ENCODE measurements at places on chromosomes 1 and 21.
A peak's percentile ranks its signal among the peaks of the same experiment; 100 is the strongest.

GRCh38 chr1:56380531-56380930 is 198.8 kb downstream of the PLPP3 start:
- no peak for ATAC-seq
- no peak overlapping the region for H3K27ac ChIP-seq
- H3K27me3 ChIP-seq, result peaks cover 4% of the 10 kb centered on the region
- H3K4me3 ChIP-seq, result no peak overlapping the region
- no peaks in the 10 kb centered on the region for H3K4me1 ChIP-seq

GRCh38 chr1:157142765-157143423 is 4.7 kb upstream of the ETV3 start:
- no peak overlapping the region for H3K27ac ChIP-seq
- ATAC-seq, result peak; percentile 8
- no peak overlapping the region for H3K4me3 ChIP-seq
- peaks cover 38% of the 10 kb centered on the region for H3K4me1 ChIP-seq
- no peaks in the 10 kb centered on the region for H3K27me3 ChIP-seq

GRCh38 chr1:39462074-39462473 is 29.4 kb upstream of the BMP8A start:
- H3K27ac ChIP-seq, result peak overlapping the region; percentile 66
- H3K36me3 ChIP-seq, result peaks cover 99% of the 10 kb centered on the region
- H3K4me1 ChIP-seq, result peaks cover under 1% of the 10 kb centered on the region
- H3K4me3 ChIP-seq, result no peak overlapping the region

DNA sequence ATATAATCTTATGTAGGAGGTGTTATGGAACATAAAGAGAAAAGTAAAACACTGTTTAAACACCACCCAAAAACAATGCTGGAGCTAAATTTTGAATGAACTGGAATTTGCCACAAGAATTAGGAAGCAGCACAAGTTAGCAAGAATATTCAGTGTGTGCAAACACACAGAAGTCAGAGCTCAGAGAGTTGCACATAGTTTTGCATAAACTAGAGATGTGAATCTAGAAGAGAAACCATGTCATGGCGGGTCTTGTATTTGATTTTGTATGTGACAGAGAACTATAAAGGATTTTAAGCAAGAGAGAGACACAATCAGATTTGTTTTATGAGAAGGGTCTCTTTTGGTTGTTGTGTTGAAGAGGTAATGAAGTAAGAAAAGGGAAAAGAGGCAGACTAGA is 38.2 kb downstream of the SELENOF start:
- H3K36me3 ChIP-seq, result peaks cover 65% of the 10 kb centered on the region
- no peaks in the 10 kb centered on the region for H3K27me3 ChIP-seq
- ATAC-seq, result no peak

DNA sequence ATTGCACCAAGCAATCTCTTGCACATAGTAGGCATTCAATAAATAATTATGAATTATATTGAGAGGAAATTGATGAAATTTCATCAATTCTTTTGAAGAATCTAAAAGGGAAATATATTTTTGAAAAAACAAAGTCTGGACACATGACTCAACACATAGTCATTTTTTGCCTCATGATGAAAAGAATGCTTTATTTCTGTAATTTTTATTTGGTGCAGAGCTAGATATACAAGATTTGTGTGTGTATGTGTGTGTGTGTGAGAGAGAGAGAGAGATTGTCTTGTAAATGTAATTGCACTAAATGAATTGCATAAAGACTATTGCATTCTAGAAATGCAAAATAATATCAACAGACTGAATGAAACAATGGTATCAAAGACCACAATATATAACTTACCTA is 206.2 kb upstream of the C1orf87 start:
- no peaks in the 10 kb centered on the region for H3K36me3 ChIP-seq
- H3K4me3 ChIP-seq, result no peak overlapping the region
- H3K27ac ChIP-seq, result no peak overlapping the region
- no peaks in the 10 kb centered on the region for H3K4me1 ChIP-seq

- no peaks in the 10 kb centered on the region for H3K4me1 ChIP-seq
- no peaks in the 10 kb centered on the region for H3K36me3 ChIP-seq
- no peaks in the 10 kb centered on the region for H3K27me3 ChIP-seq
Observed at GRCh38 chr1:114648503-114648902, 21.3 kb downstream of the DENND2C start.

GRCh38 chr1:93822730-93823425 is 56.1 kb downstream of the DNTTIP2 start:
- no peaks in the 10 kb centered on the region for H3K36me3 ChIP-seq
- ATAC-seq, result peak; percentile 58
- H3K27me3 ChIP-seq, result no peaks in the 10 kb centered on the region
- H3K4me3 ChIP-seq, result no peak overlapping the region
- H3K4me1 ChIP-seq, result peaks cover 9% of the 10 kb centered on the region

GRCh38 chr21:44511938-44512275 is 28.1 kb downstream of the KRTAP10-1 start:
- no peak for ATAC-seq
- no peak overlapping the region for H3K27ac ChIP-seq
- no peaks in the 10 kb centered on the region for H3K4me1 ChIP-seq

DNA sequence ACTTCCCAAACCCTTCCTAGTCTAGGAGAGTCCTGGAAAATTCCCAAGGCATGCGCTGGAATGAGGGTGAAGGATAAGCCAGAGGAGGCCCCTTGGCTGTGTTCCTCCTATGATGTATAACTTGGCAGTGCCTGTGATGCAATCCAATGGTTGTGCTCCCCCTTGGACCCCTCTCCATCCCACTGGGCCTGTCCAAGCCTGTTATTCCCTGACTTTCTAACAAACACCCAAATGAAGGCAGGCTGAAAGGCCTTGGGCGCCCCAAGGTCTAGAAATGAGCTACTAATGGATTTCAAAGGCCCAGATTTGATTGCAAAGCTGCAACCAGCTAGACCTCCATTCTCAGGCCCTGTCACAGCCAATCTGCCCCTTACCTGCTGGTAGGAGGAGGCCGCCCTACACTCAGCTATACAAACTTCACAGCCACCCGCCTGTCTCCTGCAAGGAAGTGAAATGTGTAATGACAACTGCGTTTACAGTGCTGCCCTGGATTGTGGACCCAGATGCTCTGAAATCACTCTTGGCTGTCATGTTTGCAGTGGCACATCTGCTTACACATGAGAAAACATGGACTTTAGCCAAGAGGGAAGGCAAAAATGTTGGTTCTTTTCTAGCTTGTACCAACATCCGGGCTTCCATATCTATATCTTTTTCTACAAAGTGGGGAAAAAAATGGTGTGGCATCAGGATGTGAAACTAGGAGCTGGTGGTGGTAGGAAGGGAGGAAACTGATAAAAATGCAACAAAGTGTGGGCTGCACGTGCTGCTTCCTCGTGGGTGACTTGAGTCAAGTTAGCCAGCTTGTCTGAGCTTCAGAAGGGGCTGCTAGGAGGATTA is 130.4 kb downstream of the TRABD2B start:
- H3K27me3 ChIP-seq, result peaks cover 13% of the 10 kb centered on the region
- H3K4me1 ChIP-seq, result no peaks in the 10 kb centered on the region
- H3K36me3 ChIP-seq, result no peaks in the 10 kb centered on the region
- no peak overlapping the region for H3K27ac ChIP-seq
- no peak overlapping the region for H3K4me3 ChIP-seq

GRCh38 chr1:183879494-183879893 is 74.6 kb downstream of the RGL1 start:
- H3K36me3 ChIP-seq, result no peaks in the 10 kb centered on the region
- no peak overlapping the region for H3K27ac ChIP-seq
- no peak overlapping the region for H3K4me3 ChIP-seq
- no peak for ATAC-seq
- H3K4me1 ChIP-seq, result no peaks in the 10 kb centered on the region

Data from activated T-helper 17 cell treated with anti-CD3 and anti-CD28 coated beads, Interleukin-2, amount 50 U/mL, for 72 hours (primary cell).